ENCODE measurements at places on chromosomes 16 and 17.
A peak's percentile ranks its signal among the peaks of the same experiment; 100 is the strongest.

- no peak for DNase-seq
Measured at GRCh38 chr16:31674686-31675085, 147.0 kb downstream of the AHSP start.

GRCh38 chr16:89562939-89563338 is 2.5 kb downstream of the RPL13 start:
- DNase-seq: no peak

DNA sequence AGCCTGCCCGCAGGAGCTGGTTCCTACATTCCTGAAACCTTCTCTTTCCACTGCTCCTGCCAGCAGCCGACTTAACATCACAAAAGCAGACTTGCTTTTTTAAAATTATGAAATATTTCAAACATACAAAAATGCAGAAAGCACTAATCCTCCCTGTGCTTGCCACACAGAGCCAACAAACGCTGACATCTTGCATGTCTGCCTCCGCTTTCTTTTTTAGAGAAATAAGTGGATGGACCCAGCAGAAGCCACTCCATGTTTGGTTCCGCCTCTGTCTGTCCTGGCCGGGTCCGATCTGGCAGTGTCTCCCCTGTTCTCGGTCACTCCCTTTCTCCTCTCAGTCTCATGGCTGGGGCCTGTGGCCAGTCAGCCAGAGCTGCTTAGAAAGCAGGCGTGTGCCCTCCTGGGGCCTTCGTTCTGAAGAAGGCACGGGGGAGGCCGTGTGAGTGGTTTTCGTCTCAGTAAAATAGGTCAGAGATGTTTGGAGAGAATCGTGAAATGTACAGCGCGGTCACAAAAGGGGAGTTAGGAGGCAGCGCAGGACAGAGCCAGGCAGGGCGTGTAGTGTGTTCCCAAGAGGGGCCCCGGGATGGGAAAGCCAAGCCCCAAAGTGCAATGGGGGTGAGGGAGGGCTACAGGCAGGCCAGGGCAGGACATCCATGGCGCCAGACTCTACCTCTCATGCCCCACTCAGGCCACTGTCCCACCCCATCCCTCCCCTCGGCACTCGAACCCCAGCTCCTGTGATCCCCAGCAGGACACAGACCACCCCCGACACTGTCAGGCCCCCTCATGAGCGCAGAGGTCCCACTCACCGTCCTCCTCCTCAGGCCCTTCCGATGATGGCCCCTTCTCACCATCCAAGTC is 23.2 kb downstream of the MXRA7 start:
- peak; percentile 49 for DNase-seq

DNA sequence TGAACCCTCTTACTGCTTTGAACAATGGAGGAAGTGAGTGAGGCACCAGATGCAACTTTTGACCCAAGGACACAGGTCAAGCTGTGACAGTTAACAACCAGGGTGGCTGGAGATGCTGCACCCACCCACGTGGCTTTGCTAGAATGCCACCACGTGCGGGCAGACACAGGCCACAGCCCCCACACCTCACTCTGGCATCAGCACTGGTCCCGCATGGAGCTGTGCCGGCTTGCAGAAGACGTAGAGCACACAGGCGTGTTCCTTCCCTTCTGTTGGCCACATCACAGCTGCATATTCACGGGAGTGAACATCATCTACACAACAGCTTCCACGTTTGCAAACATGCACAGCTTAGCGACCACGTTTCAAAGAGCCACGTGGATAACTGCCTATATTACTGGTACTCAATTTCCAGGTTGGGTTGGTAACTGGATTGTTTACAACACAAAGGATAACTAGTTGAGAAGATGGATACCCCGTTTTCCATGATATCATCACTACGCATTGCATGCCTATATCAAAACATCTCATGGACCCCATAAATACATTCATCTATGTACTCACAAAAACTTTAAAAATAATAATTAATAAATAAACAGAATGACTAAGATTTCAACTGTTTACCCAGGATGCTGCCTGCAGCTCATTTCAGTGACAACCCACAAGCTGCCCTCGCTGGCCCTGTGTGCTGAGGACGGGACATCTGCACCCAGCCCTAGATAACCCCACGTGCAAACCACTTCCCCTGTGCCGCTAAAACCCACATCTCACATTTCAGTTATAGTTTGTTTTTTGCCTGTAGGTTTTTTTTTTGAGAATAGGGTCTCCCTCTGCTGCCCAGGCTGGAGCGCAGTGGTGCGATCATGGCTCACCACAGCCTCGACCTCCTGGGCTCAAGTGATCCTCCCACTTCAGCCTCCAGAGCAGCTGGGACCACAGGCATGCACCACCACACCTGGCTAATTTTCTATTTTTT is 132.0 kb downstream of the ANKRD11 start:
- DNase-seq: no peak
